ENCODE measurements at places on chromosomes 12 and 14.

- DNase-seq = no peak
Measured at GRCh38 chr12:20232931-20233675, 135.2 kb upstream of the PDE3A start.

- no peak for DNase-seq
Measured at GRCh38 chr12:4786795-4787194, 66.6 kb downstream of the GALNT8 start.

DNA sequence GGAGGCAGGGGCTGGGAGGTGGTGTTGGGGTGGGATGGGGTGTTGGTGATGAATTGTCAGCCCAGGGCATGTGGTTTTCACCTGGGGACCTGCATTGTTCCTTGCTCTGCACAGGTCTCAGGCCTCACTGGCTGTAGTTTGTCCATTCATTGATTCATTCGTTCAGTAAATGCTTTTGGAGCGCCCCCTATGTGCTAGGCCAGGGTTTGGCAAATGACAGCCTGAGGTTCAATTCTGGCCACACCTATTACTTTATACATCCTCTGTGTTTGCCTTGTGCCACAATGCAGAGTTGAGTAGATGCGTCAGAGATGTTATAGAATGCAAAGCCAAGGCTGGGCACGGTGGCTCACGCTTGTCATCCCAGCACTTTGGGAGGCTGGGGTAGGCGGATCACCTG is 4.7 kb downstream of the ADCK1 start:
- no peak for DNase-seq

GRCh38 chr12:50520416-50521207 is 15.8 kb downstream of the DIP2B start:
- no peak for DNase-seq

DNA sequence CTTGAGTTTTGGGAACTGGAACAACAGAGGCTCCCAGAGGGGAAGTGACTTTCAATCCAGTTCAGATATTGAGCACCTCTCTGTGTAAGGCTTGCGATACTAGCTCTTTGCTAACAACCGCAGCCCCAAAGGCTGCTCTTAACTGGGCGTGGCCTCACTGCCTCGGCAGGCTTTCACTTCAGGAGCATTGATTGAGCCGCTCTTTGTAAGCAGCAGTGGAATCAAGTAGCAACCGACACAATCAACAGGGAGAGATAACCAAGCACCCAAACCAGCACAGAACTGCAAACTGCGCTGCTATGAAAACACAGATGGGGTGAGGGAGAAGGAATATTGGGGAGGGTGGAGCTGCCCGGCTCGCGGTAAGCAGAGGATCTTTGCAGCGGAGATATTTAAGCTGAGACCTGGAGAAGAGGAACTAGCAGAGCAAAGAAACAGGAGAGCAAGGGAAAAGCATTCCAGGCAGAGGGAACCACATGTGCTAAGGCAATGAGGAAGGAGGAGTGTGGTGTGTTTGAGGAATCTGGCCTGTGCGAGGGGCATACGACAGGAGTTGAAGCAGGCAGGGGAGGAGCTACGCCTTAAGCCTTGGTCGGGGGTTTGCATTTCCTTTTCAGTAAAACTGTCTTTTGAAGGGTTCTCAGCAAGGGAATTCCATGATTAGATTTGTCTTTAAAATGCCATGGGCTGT is 17.3 kb upstream of the YY1 start:
- peak; percentile 51 for DNase-seq

- no peak for DNase-seq
Measured at GRCh38 chr12:88242571-88242925, 100.4 kb downstream of the TMTC3 start.

GRCh38 chr12:111099186-111099585 is 178.8 kb upstream of the MYL2 start:
- DNase-seq = no peak

GRCh38 chr14:28653521-28653920 is 113.1 kb upstream of the FOXG1 start:
- DNase-seq = no peak

GRCh38 chr12:48997719-48998496 is 1.3 kb downstream of the DDN start:
- no peak for DNase-seq

GRCh38 chr12:94173660-94174265 is 25.4 kb downstream of the PLXNC1 start:
- DNase-seq = no peak

GRCh38 chr12:12979731-12980259 is 20.3 kb downstream of the HEBP1 start:
- no peak for DNase-seq

DNA sequence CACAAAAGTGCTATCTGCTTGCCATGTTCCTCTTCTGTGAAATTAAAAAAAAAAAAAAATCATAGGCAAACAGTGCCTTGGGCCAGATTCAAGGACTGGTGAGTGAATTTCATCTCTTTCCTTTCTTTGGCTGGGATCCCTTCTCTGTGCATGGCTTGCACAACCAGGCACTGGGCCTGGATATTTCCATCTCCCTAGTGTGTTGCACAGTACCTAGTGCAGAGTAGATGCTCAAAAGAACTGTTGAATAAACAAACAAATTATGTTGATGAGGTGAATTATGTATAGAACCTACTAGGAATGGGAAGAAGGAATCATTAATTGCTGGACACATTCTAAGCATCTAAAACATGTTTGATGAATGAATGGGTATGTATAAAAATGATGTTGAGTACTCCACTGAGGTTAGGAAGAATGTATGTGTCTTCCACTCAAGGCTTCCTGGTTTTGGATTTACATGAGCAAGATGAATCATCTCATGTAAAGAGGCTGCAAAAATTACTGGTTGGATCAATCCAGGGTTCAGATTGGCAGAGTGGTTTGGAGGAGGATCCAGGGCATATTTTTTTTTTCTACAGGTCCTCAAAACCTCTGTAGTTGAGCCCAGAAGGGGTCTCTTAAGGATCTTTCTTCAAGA is 93.2 kb downstream of the EMP1 start:
- no peak for DNase-seq

DNA sequence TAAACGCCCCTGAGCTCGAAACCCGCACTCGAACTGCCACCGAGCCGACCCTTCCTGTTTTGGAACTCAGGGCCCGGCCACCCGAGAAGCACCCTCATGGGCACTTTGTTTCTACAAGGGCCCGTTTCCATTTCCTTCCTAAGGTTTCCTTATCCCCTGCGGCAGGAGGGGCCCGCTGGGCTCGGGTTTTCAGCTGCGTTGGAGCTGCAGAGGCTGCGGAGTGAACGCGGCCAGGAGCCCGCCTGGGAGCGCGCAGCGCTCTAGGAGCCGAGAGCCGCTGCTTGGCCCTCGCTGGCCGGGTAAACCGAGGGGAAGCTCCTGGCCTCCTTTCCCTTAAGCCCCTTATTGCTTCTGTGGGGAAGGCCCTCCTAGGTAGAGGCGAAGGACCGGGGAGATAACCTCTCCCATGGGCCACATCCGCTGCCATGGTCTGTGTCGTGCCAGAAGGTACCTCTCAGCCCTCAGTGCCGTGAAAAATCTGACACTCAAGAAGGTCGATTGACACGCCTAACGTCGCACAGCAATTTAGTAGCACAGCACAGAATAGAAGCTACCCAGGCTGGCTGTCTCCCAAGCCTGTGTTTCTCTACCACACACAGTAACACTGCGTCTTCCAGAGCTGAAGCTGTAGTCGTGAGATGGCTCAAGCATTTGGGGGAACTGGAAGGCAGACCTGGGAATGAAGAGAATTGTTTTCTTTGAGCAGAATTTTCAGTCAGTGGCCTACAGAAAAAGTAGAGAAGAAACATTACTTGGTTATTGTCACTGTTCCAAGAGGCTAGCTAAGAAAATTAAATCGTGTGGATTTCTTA is 12.9 kb upstream of the CALM1 start:
- peak; percentile 32 for DNase-seq

DNA sequence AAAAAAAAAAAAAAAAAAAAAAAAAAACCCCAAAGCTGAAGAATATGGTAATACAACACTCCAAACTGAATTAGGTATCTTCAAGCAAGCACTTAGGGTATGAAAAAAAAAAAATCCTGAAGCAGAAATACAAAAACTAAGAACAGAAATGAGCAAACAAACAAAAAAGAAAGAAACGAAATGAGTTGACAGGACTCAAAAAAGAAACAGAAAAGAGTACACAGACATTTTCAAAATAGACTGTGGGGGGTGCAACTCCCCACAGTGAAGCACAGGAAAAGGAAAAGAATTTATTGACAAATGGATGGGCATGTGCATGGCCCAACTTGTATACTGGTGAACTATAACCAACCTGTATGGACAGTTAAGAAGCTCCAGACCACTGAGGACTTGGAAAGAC is 24.6 kb downstream of the RPS6KA5 start:
- no peak for DNase-seq

All from stimulated activated CD4-positive, alpha-beta T cell treated with anti-CD3 and anti-CD28 coated beads, Interleukin-1b, Interleukin-23, amount 100 ng/mL, for 4 hours (primary cell).